Nucleus accumbens (tissue), 56 donors: ENCODE measurements at places on chromosomes 5 and 9.

DNA sequence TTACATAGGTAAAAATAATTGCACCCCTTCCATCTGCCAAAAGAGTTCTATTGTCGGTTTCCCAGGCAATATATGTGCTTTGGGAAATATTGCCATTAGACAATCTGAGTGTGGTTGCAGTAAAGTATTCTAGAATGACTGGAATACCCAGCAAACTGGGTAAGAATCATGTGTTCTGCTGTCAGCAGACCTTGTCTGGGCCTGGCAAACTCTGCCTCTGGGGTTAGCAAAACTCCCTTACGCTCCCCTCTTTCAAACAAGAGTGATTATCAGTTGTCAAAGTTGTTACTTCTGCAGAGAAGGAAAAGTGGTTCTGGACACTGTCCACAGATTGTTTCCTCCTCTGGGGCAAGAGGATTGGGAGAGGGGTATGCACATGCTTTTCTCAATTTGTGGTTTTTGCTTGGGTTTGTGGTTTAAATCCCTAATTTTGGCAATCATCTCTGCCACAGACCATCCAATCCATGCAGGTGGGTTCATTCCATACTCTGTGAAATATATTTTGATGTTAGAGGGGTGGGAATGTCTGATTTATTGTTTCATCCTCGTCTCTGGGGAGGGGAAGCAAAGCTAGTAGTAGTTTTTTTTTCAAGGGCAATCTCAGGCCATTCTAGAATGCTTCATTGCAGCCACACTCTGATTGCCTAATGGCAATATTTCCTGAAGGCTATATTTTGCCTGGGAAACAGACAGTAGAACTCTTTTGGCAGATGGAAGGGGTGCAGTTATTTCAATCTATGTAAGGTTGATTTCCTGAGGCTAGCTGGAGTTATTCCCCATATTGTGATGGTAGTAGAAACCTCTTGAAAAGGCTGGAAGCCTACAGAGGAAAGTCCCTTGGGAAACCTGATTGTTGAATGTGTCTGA is 24.0 kb upstream of the TNFSF15 start:
- DNase-seq, result no peak

- no peak for DNase-seq
These were observed 708.8 kb downstream of the PTPRD start for GRCh38 chr9:9904041-9904440.

DNA sequence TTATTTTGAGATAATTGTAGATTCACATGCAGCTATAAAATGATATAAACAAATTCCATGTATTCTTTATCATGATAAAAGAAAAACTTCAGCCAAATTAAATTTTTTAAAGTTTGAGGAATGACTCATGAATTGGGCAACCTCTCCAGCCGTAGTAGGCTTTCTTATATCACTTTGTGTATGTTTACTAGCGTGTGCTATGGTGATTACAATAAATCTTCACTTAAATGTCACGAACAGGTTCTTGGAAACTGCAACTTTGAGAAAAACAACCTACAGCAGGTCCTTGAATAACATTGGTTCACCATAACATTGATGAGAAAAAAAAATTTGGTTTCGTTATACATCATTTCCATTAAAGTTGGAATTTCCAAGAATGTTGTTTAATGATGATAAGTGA is 730.9 kb upstream of the TYRP1 start:
- no peak for DNase-seq

DNA sequence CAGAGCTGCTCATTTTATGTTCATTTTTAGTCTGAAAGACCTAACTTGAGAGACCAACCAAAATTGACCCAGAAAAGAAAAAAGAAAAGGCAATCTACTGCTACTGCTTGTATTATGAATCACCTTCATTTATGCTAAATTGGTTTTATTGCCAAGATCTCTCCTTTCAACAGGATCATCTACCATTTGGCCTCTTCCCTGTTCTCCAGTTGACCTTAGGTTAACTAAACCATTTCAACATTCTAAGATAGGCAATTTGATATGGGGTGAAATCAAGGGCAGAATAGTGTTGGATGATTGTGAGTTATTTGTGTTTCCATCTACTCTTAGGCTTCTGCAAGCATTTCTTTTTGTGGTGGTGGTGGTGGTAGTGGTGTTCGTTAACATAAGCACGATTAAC is 48.3 kb upstream of the POU4F3 start:
- DNase-seq, result no peak

DNA sequence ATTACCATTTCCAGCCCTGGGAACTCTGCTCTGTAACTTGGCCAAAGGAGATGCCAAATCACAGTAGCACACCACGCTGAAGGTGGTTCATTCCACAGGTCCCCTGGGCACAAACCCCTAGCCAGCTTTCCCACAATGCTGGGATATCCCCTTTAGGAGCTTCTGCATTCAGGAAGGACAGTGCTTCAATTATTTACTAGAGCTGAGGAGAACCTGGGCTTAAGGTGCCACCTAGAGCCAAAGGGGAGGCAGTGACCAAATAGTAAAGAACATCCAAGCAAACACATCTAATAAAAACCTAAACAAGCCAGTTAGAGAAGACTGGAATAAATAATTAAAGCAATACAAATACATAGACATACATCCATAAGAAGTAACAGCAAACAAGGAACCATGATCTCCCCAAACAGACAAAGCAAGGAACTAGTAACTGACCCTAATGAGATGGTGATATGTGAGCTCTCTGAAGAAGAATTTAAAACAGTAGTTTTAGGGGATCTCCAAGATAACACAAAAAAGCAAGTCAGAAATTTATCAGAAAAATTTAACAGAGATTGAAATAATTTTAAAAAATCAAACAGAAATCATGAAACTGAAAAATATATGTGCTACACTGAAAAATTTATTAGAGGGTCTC is 14.6 kb downstream of the KIF4B start:
- no peak for DNase-seq

DNA sequence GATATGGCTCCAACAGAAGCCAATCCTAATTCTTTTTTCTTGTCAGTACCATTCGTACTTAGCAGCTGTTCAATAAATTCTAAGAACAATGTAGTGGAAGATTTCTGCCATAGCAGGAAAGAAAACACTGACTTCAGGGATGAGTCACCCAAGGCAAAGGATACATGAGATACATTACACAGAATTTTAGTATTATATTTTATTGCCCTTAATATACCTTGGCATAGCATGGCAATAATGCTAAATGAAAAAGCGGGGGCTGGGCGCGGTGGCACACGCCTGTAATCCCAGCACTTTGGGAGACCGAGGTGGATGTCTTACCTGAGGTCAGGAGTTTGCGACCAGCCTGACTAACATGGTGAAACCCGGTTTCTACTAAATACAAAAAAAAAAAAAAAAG is 619.1 kb upstream of the DAB2 start:
- DNase-seq, result no peak
